CD4-positive, alpha-beta memory T cell (primary cell): ENCODE measurements at places on chromosomes 6 and 20. TPM values are rescaled to one million over a fixed set of nuclear protein-coding genes. Genes with fewer than 3 reads are reported as not detected.

IMPG1 gene
- not detected for polyA plus RNA-seq

EEF1A1 gene
- polyA plus RNA-seq, result 12,185 TPM

MUC21 gene
- not detected for polyA plus RNA-seq

SLC22A7 gene
- polyA plus RNA-seq, result not detected

GRCh38 chr6:149860834-149861602, 3.1 kb downstream of the LRP11 start:
- no peak for DNase-seq
- H3K27me3 ChIP-seq, result no peaks in the 10 kb centered on the region
- no peaks in the 10 kb centered on the region for H3K36me3 ChIP-seq
- peaks cover 13% of the 10 kb centered on the region for H3K4me1 ChIP-seq
- no peak overlapping the region for H3K4me3 ChIP-seq
- H3K27ac ChIP-seq, result no peak overlapping the region

- no peak overlapping the region for H3K27ac ChIP-seq
- no peaks in the 10 kb centered on the region for H3K27me3 ChIP-seq
- no peak for DNase-seq
Measured at GRCh38 chr20:10637563-10637962, 36.2 kb downstream of the JAG1 start.

GRCh38 chr20:63087236-63087871, 80.6 kb upstream of the BHLHE23 start:
- no peak overlapping the region for H3K27ac ChIP-seq
- DNase-seq, result no peak
- H3K36me3 ChIP-seq, result no peaks in the 10 kb centered on the region
- H3K4me3 ChIP-seq, result no peak overlapping the region
- no peaks in the 10 kb centered on the region for H3K4me1 ChIP-seq

DNA sequence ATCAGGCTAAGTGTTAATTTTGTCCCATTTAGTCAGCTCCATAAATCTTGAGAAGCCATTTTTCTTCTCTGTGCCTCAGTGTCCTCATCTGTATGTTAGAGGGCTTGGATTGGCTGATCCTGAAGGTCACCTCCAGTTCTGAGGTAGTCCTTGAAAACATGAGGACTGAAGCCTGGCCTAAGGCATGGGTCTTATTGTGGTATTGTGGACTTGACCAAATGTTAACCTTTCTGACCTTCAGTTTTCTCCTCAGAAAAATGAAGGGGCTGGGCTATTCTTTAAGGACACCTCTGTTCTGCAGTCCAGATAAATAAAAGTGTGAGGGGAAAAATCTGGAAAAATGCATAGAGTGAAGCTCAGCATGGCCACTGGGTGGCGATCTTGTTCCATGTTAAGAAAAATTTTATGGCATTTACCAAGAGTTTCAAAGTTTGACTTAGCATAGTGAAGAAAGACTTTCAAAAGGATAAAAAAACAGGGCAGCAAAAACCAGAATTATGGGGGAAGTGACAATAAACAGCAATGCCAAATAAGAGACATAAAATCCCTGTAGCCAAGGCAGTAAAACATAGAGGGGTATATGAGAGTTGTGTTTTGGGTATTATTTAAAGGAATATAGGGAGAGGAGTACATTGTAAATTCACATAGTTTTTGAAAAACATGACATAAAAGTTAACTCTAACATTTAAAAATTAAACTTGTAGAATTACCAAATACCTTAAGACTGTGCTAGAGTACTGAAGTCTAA, 13.2 kb upstream of the TFB1M start:
- H3K36me3 ChIP-seq, result no peaks in the 10 kb centered on the region
- DNase-seq, result peak; percentile 65
- no peaks in the 10 kb centered on the region for H3K27me3 ChIP-seq
- no peak overlapping the region for H3K27ac ChIP-seq

GRCh38 chr20:24633026-24633425, 163.6 kb downstream of the SYNDIG1 start:
- no peak overlapping the region for H3K4me3 ChIP-seq
- no peak overlapping the region for H3K27ac ChIP-seq
- H3K4me1 ChIP-seq, result no peaks in the 10 kb centered on the region
- H3K36me3 ChIP-seq, result no peaks in the 10 kb centered on the region
- no peak for DNase-seq
- no peaks in the 10 kb centered on the region for H3K27me3 ChIP-seq

DNA sequence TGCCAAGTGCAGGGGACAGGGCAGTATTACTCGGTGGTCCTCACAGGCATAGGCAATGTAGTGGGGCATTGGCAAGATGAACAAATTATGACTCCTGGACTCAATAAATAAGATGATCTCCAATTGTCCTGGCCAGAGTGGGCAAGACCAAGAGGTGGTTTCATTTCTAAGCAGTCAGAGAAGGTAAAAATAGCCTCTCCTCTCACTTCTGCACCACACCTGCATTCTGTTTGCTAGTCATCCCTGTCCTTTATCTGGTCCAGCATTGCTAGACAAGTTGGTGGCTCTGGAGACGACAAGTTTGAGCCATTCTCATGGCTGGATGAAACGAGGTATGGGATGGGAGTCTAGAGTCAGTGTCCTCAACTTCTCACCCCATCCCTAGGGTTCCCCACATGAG, 83.0 kb downstream of the BANF2 start:
- no peak overlapping the region for H3K4me3 ChIP-seq
- DNase-seq, result no peak
- H3K4me1 ChIP-seq, result no peaks in the 10 kb centered on the region
- no peak overlapping the region for H3K27ac ChIP-seq
- no peaks in the 10 kb centered on the region for H3K27me3 ChIP-seq

DNA sequence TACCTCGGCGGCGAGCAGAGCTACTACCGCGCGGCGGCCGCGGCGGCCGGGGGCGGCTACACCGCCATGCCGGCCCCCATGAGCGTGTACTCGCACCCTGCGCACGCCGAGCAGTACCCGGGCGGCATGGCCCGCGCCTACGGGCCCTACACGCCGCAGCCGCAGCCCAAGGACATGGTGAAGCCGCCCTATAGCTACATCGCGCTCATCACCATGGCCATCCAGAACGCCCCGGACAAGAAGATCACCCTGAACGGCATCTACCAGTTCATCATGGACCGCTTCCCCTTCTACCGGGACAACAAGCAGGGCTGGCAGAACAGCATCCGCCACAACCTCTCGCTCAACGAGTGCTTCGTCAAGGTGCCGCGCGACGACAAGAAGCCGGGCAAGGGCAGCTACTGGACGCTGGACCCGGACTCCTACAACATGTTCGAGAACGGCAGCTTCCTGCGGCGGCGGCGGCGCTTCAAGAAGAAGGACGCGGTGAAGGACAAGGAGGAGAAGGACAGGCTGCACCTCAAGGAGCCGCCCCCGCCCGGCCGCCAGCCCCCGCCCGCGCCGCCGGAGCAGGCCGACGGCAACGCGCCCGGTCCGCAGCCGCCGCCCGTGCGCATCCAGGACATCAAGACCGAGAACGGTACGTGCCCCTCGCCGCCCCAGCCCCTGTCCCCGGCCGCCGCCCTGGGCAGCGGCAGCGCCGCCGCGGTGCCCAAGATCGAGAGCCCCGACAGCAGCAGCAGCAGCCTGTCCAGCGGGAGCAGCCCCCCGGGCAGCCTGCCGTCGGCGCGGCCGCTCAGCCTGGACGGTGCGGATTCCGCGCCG, 994 bp downstream of the FOXC1 start:
- H3K36me3 ChIP-seq, result no peaks in the 10 kb centered on the region
- peak; percentile 35 for DNase-seq
- H3K27me3 ChIP-seq, result peaks cover 58% of the 10 kb centered on the region
- peak overlapping the region; percentile 49 for H3K4me3 ChIP-seq
- no peak overlapping the region for H3K27ac ChIP-seq
- H3K4me1 ChIP-seq, result peaks cover 51% of the 10 kb centered on the region

- peaks cover 30% of the 10 kb centered on the region for H3K4me1 ChIP-seq
- peaks cover 31% of the 10 kb centered on the region for H3K36me3 ChIP-seq
- H3K4me3 ChIP-seq, result no peak overlapping the region
- H3K27ac ChIP-seq, result peak overlapping the region; percentile 71
- no peak for DNase-seq
- no peaks in the 10 kb centered on the region for H3K27me3 ChIP-seq
Measured at GRCh38 chr6:33286946-33287914, 1.8 kb downstream of the WDR46 start.

DNA sequence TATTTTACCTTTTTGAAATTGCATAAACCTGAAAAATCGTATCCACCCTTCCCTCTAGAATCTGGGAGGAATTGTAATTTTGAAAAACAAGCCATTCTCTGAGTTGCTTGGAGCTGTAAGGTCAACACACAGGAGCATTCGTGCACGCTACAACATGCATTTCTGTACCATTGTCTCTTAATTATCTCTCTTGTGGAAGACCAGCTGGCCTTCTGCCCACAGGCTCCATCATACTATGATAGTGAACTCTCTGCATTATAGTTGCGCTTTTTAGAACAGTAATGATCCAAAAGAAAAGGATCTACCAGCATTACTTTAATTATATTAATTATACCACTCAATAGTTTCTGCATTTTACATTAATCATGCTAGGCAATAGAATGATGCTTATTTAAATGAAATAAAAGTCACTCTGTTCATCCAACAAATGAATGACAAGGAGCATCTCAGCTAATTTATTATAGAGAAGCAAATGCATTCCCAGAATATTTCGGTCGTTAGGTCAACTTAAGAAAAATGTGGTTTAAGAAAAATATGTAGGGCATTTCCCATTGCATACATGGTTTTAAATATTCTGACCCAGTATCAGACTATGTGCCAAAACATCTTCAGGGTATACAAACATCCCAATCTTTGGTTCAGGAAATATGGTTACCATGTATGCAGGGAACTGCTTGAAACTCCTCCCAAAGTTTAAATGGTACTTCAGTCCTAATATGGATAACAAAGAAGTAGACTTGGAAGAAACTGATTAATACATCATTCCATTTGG, 263.5 kb downstream of the TFAP2A start:
- H3K4me1 ChIP-seq, result no peaks in the 10 kb centered on the region
- H3K4me3 ChIP-seq, result no peak overlapping the region
- no peaks in the 10 kb centered on the region for H3K36me3 ChIP-seq
- DNase-seq, result no peak
- no peaks in the 10 kb centered on the region for H3K27me3 ChIP-seq
- H3K27ac ChIP-seq, result no peak overlapping the region

DNA sequence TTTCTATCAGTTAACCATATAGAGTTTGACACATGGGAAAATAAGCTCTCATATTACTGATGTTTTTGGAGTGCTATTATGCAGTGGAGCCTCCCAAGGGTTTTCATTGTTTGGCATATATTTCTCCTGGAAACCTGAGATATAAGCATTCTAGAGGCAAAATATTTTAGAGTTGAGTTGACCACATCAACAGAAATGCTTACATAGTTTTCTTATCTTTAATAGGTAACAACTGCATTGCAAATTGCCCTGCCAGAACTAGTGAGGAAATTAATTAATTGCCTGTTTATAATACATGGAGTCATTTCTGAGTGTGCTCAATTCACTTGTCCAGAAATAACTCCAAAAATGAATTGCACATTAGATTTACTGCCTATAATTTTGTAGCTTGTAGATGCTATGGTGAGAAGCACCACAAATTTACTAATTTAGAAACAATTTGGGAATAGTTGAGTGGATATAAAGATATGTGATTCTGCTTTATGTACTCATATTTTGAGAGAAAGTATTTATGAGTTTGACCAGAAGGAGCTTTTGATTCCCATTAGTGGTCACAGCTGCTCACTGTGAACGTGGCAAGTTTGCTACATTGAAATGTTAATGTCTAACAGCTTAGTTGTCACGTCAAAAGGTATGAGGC, 288.7 kb downstream of the CD109 start:
- H3K4me3 ChIP-seq, result no peak overlapping the region
- H3K27me3 ChIP-seq, result no peaks in the 10 kb centered on the region
- no peak overlapping the region for H3K27ac ChIP-seq

GRCh38 chr20:40983898-40984297, 44.7 kb upstream of the TOP1 start:
- no peak for DNase-seq
- no peak overlapping the region for H3K4me3 ChIP-seq
- no peak overlapping the region for H3K27ac ChIP-seq
- no peaks in the 10 kb centered on the region for H3K36me3 ChIP-seq
- H3K27me3 ChIP-seq, result no peaks in the 10 kb centered on the region

DNA sequence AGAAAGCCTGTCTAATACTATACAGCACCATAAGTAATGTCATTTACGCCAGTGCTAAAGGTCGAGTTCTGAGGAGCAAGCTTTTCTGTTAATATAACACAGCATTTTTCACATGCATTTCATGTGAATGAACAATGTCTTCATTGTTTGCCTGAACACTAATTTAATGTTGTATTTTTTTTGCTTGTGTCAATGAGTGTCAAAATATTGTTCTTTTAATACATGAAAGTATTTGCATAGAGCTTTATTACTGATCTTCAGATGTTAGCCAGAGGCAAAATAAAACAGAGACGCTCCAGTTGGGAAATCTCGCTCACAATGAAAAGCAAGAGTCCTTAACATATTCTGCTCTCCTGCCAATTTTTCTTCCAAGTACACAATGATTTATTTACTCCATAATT, 151.8 kb downstream of the FOXC1 start:
- H3K36me3 ChIP-seq, result no peaks in the 10 kb centered on the region
- H3K4me3 ChIP-seq, result no peak overlapping the region
- DNase-seq, result no peak
- H3K4me1 ChIP-seq, result no peaks in the 10 kb centered on the region
- no peak overlapping the region for H3K27ac ChIP-seq
